ENCODE measurements at places on chromosomes 2 and 18.

DNA sequence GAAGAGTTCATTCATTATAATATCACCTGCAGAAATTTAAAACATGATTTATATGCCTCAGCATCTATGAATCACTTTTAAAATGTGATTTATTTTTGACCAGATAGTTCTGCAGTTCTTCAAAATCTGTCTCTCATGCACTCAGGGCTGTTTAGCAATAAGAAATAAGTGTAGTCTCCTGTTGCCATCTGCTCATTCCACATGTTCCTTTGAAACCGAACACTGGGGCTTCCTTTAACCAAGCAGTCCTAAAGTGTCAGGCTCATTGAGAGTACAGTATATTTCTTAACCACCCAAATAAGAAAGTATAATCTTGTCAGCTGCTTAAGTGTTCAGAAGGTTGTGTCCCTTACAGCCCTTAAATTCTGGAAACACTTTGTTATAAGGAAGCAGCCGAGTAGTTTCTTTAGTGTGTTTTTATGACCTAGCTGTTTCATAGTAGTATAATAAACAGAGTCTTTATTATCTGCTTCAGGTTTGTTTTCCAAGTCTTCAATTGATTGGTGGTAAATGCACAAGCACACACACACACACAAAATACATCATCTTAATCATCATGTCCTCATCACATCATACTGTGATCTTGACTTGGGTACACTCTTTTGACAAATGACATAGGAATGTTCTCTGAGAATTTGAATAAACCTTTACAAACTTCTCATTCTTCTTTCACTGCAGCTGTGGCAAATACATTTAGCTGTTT lies 10.4 kb downstream of the WDR7 start:
- DNase-seq: no peak

- DNase-seq: no peak
Observed at GRCh38 chr2:203787979-203788378, 79.6 kb upstream of the CTLA4 start.

DNA sequence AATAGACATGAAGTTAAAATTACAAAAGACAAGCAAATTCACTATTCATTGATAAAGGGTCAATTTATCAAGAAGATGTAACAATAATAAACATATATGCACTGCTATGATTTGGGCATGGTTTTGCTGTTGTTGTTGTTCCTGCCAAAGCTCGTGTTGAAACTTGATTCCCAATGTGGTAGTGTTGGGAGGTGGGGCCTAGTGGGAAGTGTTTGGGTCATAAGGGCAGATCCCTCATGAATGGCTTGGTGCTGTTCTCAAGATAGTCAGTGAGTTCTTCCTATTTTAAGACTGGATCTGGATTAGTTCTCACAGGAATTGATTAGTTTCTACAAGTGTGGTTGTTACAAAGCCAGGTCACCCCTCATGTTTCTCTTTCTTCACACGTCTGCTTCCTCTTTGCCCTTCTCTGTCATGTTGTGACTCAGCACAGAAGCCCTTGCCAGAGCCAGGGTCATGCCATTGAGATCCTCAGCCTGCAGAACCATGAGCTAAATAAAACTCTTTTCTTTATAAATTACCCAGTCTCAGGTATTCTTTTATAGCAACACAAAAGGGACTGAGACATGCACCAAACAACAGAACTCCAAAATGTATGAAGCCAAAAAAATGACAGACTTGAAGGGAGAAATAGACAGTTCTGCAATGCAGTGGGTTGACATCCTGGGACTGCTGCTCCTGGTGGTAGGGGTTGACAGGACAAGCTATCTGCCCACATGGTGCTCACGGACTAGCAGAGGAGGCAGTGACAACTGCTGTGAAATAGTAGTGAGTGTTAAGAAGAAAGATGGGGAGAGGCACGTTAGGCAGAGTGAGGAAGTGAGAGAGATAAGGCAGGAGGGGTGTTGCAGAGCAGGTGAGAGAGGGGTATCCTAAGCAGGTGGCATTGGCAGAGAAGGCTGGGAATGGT lies 18.6 kb upstream of the SKA1 start:
- no peak for DNase-seq

DNA sequence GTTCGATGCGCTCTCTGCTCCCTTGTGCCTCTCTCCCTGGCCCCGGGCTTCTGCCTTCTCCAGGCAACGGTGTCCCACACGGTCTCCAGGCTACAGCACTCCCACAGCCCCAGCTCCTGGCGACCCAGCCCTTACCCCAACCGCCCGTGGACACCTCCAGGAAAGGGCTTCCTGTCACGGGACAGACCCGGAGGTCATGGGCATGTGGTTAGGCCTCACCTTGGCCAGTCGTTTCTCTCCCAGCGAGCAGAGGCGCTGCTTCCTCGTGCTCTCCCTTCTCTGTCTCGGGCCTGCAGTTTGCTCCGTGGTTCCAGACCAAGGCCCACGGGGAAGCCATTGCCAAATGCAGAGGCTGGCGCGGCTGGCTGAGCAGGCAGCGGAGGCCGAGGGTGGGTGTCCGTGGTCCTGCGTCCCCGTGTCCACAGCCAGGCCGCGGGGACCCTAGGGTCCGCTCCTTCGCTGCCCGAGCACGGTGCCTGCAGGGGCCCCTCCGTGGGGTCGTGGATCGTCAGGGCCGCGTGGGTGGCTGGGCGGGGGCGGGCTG lies 61.0 kb upstream of the IL1RL1 start:
- no peak for DNase-seq

GRCh38 chr2:3242747-3243369 lies 134.8 kb downstream of the EIPR1 start:
- DNase-seq: no peak

- DNase-seq: no peak
Observed at GRCh38 chr2:16303761-16304160, 361.9 kb downstream of the CYRIA start.

DNA sequence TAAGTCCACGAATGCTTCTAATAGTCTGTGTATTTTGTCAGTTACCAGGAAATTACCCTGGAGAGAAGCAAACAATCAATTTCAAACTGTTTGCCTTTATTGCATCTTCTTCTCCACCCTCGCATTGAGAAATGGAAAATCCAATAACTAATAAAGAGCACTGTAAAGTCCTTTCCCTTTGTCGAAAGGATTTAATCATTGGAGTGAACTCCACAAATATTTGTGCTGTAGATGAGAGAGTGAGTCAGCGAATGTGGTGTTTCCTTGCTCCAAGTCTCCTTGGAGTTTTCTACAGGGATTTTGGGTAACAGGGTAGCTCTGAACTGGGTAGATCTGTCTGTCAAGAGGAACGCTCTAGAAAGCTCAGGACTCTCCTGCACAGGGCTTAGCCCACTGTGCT lies 240.2 kb downstream of the KCNS3 start:
- no peak for DNase-seq

- DNase-seq: no peak
Observed at GRCh38 chr2:144441711-144442141, 78.2 kb downstream of the ZEB2 start.

DNA sequence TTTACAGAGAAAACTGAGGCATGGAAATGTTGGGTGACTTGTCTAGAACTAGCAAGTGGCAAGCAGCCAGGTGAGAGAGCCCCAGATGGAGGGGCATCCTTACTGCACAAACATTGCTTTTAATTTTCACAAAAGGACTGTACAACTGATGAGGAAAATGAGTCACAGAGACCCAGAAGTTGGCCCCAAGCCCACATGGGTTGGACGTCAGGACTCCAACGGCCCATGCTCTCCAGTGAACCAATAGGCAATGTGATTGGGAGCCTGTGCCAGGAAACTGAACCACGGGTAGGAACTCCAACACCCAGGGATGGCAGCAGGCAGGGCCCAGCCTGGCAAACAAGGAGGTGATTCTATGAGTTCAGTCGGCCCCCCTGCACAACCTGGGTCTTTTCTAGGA lies 50.8 kb downstream of the PID1 start:
- DNase-seq: no peak

DNA sequence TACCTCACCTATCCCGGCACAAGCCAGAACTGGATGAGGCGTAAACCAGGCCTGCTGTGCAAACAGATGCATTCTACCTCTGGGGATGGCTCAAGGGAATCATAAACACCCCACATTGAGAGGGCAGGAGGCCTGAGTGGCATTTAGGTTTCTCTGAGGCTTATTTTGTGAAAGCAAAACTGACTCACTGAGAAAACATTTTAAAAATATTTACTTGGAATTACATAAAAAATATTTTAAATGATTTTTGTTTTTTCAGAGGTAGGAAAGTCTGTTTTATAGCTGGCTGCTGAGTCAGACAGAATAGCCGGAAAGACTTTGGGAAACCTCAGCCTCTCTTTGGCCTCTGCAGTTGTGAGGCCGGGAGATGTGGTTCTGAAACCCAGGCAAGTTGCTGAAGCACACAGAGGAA lies 244.1 kb downstream of the NCKAP5 start:
- no peak for DNase-seq

DNA sequence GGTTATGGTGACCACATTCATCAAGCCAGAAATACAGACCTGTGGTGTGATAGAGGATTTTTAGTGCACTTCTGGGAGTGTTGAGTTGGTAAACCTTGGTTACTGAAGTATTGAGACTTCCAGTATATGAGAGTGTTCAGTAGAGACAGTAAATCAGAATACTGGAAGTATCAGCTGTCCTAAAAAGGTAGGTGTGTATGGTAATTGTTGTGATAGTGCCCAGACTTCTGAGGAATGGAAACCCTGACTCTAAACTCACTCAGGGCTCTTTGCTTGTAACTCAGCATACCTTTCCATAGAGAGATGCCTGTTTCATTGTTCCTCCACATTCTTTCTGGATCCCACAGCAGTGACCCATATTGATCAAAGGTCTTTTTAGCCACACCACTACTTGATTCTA lies 217.1 kb downstream of the SETBP1 start:
- no peak for DNase-seq

DNA sequence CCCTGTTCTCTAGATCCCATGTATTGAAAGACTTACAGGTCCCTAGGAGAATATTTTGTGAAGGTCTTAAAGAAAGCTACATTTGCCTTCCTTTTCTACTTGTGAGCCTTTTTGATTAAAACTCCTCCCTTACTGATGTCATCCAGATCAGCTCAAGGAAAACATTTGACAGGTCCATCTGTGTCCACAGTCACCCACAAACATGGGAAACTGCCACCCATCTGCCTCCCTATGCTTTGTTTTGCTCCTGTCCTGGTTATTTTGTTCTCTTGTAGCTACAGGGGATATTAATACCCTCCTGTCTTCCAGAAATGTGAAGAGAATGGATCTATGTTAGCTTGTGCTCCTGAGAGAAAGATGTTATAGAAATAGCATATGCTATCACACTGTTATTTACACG lies 203.6 kb upstream of the GALNT5 start:
- DNase-seq: no peak

GRCh38 chr18:79962835-79963657 lies 1.4 kb upstream of the HSBP1L1 start:
- DNase-seq: no peak

DNA sequence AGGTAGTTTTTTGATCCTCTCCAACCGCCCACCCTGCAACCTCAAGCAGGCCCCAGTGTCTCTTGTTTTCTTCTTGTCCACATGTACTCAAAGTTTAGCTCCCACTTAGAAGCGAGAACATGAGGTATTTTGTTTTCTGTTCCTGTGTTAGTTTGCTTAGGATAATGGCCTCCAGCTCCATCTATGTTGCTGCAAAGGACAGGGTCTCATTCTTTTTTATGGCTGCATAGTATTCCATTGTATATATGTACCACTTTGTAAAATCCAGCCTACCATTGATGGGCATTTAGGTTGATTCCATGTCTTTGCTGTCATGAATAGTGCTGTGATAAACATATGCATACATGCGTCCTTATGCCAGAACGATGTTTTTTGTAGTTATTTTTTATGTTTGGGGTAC lies 2.5 kb downstream of the CRYGC start:
- no peak for DNase-seq

DNA sequence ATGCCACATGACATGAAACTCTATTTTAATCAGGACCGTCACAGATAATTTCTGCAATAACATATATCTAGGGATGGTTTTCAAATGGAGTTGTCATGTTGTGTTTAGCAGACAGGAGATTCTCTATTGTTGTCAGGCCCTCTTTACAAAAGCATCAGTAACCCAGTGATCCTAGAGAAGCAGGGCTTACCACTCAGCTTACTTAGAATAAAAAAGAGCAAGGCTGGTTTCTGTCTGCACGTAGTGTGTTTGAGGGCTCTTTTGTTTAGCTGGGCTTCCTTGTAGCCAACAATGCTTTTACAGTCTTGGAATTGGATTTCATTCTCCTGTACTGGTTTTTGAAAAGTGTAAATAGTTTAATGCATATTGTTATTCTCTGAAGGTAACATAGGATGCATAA lies 210.5 kb upstream of the NRP2 start:
- no peak for DNase-seq

- DNase-seq: no peak
Observed at GRCh38 chr18:35688757-35689156, 107.2 kb downstream of the GALNT1 start.

DNA sequence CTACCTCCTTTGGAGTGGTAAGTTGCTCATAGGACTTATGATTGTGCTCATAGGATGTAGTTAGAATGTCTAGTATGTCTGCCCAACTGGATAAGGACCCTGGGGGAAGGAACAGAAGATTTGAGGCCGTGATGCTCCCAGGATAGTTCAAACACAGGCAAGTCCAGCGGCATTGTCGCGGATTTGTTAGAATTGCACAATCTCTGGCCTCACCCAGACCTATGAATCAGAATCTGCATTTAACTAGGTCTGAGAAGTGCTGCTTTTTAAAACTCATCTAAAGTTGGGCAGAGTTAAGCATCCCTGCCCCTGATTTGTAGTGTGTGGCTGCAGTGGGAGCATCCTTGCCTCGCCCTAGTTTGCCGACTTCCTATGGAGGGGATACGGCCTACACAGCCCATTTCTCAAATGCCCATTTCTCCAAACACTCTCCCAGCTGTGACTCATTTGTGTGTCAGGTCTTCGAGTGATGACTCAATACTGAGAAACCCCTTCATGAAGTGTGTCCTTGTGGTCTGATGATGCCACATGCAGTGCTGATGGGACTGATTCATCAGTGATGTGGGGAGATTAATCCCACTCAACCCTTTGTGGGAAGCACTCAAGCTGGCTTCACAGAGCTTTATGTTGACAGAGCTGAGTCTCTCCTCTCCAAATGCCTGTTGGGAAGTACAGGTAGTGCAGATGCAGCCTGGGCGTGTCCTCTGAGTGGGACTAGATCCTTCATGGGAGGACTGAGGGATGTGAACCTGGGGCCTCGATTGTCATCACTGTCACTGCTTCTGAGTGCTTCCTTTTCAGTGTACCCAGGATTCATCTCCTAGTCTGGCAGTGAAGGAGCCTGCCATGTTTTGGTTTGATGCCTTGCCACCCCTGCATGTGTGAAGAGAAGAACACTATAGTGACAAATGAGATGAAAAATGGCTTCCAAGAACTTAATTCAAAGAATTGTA lies 18.7 kb downstream of the SMIM21 start:
- no peak for DNase-seq

GRCh38 chr2:65450810-65451209 lies 18.4 kb upstream of the SPRED2 start:
- no peak for DNase-seq

- DNase-seq: no peak
Observed at GRCh38 chr2:111054791-111055691, 65.7 kb upstream of the BCL2L11 start.

GRCh38 chr2:44741507-44741906 lies 200.0 kb upstream of the SIX3 start:
- DNase-seq: no peak

All from C1 segment of cervical spinal cord (tissue), 14 donors.